K562 (cell line): ENCODE measurements at places on chromosomes 12 and 14. TPM values are rescaled to one million over a fixed set of nuclear protein-coding genes. Genes with fewer than 3 reads are reported as not detected.

The HOTAIR gene
- not detected in 2 replicates for total RNA-seq

The LMO3 gene
- 0.20 and 0.40 TPM in 2 replicates for total RNA-seq

GRCh38 chr14:82084813-82085212 lies 551.2 kb upstream of the SEL1L start:
- DNase-seq = no peak

DNA sequence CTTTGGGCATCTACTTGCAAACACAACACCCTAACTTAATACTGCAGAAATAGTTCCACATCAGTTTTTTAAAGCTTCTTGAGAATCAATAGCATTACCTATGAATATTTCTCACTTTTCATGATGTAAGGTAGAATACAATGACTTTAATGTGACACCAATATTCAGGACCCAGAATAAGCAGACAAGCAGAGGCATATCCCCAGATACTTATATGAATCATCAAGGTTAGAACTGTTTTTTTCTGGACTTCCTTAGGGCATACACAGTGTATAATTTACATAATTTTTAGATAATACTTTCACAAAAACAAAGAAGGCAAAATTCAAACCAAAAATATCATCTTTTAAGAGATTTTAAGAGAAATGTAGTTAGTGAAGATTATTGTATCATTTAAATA lies 885.8 kb downstream of the FSCB start:
- no peak for DNase-seq
